ENCODE measurements at places on chromosomes 7 and 10. TPM values are rescaled to one million over a fixed set of nuclear protein-coding genes. Genes with fewer than 3 reads are reported as not detected.

The EN2 gene
- total RNA-seq = not detected

DNA sequence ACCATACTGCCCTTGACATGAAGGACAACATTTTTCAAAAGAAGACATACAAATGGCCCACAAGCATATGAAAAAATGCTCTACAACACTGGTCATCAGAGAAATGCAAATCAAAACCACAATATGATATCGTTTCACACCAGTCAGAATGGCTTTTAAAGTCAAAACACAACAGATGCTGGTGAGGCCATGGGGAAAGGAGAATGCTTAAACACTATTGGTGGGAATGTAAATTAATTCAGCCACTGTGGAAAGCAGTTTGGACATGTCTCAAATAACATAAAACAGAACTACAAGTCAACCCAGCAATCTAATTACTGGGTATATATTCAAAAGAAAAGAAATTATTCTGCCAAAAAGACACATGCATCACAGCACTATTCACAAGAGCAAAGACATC lies 4.2 kb upstream of the NT5C3A start:
- DNase-seq = no peak

GRCh38 chr7:54189330-54189729 lies 352.8 kb upstream of the VSTM2A start:
- no peak for DNase-seq

GRCh38 chr10:86003201-86003621 lies 363.4 kb downstream of the GRID1 start:
- no peak for DNase-seq

DNA sequence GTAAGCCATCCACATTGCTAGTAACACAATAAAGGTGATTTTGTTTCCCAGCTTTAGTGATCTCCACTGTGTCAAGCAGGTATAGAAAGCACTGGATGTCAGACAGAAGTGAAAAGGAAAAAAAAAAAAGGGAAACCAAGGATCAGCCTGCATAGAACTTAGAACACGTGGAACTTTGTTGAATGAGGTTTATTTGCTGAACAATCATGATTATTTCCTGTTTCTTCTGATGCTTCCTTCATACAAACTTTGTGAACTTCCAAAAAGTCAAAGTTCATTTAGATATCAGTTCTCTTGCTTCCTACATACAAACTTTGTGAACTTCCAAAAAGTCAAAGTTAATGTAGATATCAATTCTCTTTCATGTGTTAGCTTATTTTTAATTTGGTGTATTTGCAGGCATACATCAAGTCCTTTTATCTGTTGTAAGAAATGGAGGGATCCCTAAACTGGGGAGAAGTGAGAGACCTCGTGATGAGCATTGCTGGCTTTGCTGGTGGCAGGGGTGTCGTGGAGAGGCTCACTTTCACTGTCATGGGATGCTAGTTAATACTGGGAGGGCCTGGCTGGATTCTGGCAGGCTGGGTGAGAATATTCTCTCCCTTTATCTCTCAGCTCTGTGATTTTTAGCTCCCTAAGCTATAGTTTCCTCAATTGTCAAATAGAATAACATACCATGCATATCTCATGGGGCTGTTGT lies 298.4 kb downstream of the INHBA start:
- no peak for DNase-seq

GRCh38 chr10:59607970-59608369 lies 101.7 kb downstream of the SLC16A9 start:
- no peak for DNase-seq

DNA sequence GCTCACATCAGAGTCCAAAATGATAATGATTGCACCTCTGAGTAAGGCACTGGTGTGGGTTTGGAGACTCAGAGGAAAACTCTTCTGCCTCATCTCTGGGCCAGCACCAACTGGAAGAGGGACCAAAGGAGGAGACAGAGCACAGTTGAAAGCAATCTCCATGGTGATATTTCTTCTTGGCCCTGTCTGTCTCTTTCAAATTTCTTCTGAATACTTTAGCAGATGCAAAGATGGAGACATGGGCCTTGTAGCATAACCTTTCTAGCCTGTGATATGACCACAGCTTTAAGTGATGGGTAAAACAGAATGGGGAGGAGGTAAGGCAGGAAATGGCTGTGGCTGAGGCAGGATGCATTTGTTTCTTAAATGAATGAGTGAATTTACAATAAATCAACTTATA lies 12.2 kb upstream of the GIMAP7 start:
- no peak for DNase-seq

DNA sequence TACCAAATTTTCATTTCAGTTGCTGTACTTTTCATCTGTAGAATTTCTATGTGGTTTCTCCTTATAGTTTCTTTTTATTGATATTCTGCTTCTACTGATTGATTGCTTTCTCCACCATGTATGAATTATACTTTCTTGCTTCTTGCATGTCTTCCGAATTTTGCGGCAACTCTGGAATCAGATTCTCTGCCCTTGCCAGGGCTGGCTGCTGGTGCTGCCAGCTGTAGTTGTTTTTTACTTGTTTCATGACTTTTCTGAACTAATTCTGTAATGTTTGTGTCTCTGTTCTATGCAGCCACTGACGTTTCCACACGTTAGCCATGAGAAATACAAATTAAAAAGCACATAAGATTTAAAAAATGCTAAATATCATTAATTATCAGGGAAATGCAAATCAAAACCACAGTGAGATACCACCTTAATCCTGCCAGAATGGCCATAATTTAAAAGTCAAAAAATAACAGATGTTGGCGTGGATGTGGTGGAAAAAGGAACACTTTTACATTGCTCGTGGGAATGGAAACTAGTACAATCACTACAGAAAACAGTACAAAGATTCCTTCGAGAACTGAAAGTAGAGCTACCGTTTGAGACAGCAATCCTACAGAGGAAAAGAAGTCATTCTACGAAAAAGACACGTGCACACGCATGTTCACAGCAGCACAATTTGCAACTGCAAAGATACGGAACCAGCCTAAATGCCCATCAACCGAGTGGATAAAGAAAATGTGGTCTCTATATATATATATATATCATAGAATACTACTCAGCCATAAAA lies 51.5 kb downstream of the MAD1L1 start:
- no peak for DNase-seq

The UNCX gene
- not detected for total RNA-seq

- no peak for DNase-seq
These were observed 4.4 kb downstream of the ZNF32 start for GRCh38 chr10:43644252-43644651.

The BHLHA15 gene
- total RNA-seq = not detected

DNA sequence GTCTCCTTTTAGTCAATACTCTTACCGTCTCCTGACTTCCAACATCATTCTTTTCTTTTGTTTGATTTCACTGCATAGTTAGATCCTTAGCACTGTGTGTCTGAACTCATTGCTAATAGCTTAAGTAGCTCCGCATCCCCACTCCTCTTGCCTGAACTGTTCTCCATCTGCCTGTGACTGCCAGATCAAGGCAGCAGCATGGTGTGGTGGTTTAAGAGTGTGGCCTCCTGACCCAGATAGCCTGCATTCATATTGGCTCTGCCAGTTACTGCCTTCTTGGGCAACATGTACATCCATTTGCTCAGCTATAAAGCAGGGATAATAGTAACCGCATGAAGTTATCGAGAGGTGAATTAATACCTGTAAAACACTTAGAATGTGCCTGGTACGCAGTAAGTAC lies 50.8 kb downstream of the SUFU start:
- DNase-seq = no peak

The EPC1 gene
- total RNA-seq = 116 TPM

DNA sequence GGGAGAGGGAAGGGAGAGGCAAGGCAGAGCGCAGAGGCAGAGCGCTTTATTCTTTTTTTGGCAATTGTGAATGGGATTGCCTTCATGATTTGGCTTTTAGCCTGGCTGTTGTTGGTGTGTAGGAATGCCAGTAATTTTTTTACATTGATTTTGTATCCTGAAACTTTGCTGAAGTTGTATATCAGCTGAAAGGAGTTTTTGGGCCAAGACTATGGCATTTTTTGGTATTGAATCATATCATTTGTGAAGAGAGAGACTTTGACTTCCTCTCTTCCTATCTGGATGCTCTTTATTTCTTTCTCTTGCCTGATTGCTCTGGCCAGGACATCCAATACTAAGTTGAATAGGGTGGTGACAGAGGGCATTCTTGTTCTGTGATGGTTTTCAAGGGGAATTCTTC lies 291.3 kb downstream of the REEP3 start:
- DNase-seq = no peak

DNA sequence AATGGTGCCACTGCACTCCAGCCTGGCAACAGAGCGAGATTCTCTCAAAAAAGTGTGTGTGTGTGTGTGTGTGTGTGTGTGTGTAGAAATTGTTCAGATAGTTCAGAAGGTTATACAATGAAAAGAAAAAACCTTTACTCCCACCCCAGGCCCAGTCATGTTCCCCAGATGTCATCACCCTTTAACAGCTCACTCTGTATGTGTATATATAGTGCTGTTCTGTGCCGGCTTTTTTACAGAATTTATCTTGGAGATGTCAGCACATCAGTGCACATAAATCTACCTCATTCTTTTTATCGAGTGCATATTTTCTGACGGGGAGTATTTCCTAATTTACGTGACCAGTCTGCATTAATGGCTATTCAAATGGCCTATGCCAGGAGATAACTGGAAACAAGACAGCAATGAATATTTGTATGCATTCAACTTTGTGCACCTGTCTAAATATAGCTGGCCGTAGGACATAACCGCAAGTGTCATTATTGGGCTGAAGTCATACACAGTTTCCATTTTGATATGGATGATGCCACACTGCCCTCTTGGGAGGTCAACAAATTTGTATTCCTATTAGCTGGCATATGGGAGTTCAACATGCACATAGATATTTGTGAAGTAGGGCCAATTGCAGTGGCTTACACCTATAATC lies 11.7 kb downstream of the NIPSNAP2 start:
- DNase-seq = no peak

- DNase-seq = no peak
These were observed 110.3 kb upstream of the ARID5B start for GRCh38 chr10:61791216-61791615.

GRCh38 chr7:43926798-43927123 lies 525 bp downstream of the UBE2D4 start:
- DNase-seq = no peak

The IFIT2 gene
- 18.7 TPM for total RNA-seq

- DNase-seq = no peak
These were observed 148.5 kb downstream of the POLR1F start for GRCh38 chr7:19560111-19560883.

DNA sequence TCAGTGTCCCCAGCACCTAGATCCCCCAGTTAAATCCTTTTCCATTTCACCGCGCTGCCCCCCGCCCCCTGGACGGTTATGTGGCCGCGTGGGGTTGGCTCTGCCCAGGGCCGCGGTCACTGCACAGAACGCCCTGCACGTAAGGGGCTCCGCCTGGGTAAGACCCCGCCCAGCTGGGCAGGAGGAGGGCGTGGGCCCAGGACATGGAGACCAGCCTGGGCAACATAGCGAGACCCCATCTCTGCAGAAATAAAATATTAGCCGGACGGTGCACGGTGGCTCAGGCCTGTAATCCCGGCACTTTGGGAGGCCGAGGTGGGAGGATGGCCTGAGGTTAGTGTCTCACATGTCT lies 650 bp upstream of the ZFAND2A start:
- DNase-seq = no peak

DNA sequence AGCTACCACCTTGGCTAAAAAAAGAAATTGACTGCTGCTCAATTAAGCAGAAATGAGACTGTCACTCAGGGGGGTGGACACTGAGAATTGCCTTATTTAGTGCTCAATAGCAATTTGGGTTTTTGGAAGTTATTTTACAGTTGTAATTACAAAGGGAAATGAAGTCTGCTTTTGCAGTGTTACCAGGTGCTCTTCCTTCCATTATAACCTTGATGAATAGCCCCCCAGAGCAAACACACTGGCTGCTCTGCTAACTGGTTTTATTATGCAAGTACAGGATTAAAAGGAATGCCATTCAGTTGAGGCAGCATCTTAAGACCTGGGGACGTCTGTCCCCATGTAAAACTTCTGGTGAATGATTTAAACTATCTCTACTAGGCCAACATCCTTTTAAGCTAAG lies 191.0 kb downstream of the EVX1 start:
- no peak for DNase-seq

The CHRM2 gene
- total RNA-seq = 19.8 TPM

DNA sequence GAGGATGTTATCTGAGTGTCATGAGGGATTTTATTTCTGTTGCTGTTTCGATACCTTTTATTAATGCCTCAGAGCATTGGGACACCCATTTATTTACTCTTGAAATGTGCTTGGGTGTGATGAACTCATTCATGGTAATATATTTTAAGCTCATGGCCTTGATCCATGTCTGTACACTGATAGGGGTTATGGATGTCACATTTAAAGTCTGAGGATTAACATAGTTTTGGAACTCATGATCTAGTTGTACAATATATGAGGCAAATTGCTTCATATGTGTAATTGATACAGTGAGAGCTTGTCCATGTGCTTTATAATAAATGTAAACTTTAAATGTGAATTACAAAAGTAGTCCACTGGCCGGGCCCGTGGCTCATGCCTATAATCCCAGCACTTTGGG lies 23.0 kb upstream of the ZRANB1 start:
- no peak for DNase-seq

DNA sequence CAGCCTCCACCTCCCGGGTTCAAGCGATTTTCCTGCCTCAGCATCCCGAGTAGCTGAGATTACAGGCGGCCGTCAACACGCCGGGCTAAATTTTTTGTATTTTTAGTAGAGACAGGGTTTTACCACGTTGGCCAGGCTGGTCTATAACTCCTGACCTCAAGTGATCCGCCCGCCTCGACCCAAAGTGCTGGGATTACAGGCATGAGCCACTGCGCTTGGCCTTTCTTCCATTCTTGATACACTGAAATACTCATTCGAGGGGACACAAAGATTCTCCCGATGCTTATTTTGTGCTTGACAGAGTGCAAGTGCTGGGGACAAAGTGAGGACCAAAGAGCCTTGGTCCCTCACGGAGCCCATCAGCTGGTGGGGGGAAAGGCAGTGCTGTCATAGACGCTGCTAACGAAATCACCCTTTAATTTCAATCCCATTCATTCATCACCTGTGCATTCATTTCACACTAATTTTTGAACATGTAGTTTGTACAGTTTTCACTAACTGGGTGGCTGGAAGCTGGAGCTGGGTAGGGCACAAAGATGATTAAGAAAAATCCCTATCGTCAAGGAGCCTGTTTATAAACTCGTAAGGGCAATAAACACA lies 621 bp upstream of the FAM133B start:
- DNase-seq = no peak

DNA sequence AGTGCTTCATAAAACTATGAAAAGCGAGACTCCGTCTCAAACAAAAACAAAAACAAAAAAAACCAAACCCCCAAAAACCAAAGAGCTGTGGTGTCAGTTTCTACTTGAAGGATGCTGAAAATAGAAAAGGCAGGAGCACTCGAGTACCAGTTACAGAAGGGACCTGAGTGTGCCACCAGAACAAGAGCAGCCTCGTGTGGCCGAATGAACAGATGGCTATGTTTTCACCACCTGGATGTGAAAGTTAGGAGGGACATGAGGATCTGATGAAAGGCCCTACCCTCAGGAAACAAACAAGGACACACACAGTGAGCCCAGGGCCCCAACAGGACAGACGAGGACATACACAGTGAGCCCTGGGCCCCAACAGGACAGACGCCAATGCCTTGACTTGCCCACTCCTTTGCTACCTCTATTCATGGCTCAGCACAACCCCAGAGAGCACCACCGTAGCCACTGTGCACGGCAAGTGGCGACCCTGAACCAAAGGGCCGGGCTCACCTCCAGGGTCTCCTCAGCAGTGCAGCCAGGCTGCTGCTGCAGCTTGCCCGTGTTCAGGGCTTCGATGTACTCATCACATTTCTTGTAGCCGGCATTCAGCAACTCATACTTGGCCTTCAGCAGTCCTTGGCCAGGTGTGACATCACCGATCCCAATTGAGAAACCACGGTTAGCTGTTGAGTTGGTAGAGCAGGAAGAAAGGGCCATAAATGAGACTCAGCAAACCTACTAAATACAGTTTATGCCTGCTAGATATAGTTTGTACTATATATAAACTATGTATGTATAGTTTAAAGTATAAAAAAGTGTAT lies 24.9 kb downstream of the POLR3A start:
- no peak for DNase-seq

All from urinary bladder (tissue), 4 donors.